ENCODE measurements at places on chromosomes 2 and 18.

DNA sequence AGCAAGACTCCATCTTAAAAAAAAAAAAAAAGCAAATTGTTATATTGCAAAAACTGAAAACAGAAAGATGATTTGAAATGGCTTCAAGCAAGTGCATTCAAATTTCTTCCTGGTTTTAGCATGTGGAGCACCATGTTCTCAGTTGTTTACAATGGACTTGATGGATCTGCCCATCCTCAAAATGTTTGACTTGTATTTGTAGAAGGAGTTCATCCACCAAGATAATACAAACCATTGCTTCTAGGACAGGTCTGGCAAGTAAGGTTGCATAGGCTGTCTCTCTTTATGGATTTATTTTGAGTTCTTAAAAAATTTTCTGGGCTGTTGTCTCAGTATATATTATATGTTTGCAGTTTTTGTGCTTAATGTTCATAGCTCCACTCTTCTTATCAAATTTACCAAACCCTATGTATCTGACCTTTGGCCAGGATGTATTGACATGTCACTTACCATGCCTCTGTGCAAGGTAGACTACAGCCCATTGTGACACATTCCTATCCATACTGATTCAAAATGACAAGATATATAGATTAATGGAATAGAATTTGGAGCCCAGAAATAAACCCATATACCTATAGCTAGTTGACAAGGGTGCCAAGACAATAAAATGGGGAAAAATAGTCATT is 21.7 kb upstream of the ZCCHC2 start:
- DNase-seq: no peak

- no peak for DNase-seq
These were observed 174.1 kb upstream of the ALPP start for GRCh38 chr2:232204457-232204931.

DNA sequence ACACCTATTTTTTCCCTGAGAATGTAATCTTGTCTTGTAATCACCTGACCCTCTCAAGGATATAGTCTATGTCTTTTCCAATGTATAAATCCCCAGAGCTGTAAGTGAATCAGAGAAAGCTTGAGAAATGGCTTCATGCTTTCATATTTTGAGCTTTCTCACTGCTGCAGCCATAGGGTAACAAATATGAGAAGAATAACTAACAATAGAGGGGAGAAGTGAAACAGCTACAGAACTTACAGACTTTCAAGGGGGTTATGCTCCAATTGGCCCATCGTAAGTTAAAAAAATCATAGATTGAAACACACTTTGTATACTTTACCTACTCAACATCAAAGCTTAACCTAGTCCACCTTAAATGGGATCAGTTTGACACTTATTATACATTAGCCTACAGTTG is 111.0 kb downstream of the CNTNAP5 start:
- no peak for DNase-seq

DNA sequence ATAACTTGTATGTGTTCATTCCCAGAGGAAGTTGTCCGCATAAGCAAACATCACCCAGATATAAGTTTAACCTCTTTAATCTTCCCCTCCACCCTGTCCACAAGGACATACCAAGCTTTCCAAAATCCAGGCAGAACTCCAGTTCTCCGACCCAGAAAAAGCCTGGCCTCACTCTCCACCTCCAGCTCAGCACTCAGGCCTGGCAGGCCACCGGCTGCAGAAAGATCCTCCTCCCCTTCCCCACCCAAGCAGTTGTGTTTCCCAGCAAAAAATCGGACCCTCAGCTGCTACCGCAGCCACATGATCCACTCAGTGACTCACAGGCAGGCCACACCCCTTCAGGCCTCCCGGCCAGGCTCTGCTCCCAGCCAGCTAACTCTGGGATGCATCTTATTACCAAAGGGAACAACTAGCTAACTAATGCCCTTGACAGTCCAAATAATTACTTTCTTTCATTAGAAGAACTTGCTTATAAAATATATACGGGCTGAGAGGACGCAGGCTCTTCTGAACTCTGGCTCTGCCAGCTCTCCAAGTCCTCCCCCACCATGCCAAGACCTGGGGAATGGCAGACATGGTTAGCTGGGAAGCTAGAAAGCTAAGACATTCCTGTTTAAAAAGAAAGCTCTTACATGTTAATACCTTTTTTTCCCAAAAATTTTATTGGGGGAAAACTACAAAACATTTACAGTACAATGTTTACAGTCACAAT is 4.5 kb downstream of the ZFP36L2 start:
- DNase-seq: peak; percentile 77

DNA sequence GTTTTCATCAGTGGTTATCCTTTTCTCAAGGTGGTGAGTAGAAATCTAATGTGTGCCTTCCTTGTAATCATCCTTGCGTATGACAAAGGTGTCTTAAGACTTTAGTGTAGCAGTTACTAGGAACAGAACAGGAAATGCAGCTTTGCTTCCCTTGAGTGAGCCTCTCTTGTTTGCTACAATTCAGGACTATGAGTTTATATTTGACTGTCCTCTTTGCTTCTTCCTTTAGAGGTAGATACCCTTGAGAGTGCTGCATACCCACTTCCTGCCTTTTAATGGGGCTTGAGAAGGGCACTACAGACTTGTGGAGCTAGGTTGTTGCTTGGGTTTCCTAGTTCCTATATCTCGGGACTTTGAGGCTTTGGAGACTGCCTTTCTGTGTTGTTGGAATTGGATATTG is 3.8 kb downstream of the KCNJ13 start:
- DNase-seq: no peak

GRCh38 chr2:237431372-237431771 is 17.4 kb upstream of the COL6A3 start:
- no peak for DNase-seq
